ENCODE measurements at places on chromosomes 1 and 21.

DNA sequence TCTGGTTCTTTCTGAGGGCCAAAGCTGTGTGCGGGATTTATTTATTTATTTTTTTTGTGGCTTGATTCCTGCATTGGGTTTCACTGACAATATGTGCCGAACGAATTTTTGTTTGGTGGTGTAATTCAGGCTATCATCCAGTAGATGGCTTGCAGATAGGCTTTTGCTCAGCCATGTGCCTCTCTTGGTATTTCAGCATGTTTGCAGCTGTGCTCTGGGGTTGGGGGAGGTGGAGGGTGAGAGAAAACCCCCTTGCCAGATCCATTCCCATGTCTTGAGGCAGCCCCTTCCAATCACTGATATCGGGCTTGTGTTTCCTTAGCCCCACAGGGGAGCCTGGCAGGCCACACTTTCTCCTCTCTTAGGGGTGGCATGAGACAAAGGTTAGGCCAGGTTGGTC is 302.4 kb downstream of the PTGER3 start:
- no peak for DNase-seq

GRCh38 chr1:205481629-205482151 is 22.8 kb upstream of the CDK18 start:
- no peak for DNase-seq

DNA sequence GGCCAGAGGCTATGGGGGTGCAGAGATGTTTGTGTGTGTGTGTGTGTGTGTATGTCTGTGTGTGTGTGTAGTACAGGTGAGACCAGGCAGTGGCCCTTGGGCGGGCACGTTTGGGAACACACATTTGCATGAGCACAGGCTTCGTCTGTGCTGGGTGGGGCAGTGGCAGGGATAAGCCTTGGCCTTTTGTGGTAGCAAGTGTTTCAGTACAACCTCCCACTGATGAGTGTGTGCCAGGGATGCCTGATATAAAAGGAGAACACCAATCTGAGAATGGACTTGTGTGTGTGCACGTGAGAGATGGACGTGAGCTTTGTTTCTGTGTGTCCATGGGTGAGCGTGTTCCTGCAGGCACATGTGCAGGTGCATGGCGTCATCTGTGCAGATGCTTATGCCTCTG is 3.0 kb downstream of the NTRK1 start:
- DNase-seq, result no peak

DNA sequence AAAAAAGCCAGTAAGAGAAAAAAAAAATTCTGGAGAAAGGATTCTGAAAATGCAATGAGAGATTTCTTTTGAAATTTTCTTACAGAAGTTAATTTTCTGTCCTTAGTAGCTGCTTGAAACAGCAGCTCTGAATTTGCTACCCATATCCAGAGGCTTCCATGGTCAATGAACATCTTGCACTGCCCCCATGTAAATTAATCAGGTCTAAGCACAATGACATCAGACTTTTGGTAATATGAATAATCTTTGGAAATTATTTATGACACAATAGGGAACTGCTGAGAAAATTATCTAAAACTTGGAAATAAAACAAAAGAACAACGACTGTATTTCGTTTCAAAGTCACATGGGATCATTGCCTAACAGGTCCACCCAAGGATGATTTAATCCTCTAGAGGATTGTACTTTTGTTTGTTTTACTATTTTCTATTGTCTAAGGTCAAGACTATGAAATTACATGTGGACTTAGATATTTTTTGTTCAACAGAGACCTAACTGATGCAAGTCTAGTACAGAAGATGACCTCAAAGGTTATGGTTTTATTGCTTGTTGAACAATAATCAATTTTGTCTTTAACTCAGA is 312.1 kb downstream of the BACH1 start:
- no peak for DNase-seq

DNA sequence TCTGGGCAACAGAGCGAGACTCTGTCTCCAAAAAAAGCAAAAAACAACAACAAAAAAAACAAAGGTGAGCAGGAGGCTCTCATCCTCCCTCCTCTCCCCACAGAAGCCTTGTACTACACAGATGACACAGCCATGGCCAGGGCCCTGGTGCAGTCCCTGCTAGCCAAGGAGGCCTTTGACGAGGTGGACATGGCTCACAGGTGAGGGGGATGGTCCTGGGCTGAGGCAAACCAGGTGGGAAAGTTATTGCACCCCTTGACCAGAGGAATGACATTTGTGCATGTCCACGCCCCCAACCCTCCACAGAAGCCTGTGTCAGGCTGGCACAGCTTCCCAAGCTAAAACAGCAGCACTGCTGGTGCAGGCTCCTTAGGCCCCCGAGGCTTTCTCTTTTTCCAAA is 2.4 kb downstream of the ADPRS start:
- DNase-seq, result no peak

GRCh38 chr1:184615301-184615700 is 139.4 kb downstream of the EDEM3 start:
- no peak for DNase-seq

DNA sequence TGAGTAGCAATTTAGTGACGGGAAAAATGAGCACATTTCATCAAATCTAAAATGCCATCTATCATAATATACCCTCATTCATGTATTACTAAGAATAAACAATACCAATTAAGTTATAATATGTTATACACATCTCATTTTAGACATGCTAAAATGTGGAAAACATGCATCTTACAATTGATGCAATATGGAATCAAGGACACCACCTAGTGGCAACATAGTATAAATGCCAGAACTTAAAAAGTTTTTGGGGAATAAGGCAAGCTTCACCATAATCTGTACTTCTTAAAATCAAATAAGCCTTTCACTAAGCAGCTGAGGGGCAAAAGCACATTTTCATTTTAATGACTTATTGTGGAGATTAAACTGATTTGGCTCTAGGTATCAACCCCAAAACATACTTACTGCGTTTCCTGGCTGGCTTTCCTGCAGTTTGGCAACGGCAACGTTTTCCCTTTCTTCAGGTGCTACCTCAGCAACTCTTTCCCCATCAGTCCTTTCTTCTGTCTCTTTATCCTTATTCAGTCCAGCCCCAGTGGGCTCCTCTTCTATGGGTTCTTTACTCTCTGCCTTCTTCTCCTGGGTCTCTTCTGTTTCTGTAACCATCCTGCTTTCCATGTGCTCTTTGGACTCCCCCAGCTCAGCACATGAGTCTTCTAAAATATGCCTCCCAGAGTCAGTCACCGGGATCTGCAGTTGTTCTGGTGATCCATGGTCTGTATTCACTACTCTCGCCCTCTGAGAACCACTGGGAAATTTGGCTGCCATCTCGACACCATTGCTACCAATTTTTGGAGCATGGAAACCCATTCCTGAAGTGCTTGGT is 11.4 kb downstream of the SDE2 start:
- no peak for DNase-seq

- DNase-seq, result no peak
Observed at GRCh38 chr1:56375326-56375804, 204.0 kb downstream of the PLPP3 start.

- DNase-seq, result no peak
Observed at GRCh38 chr21:46155514-46156377, at the start of gene FTCD. TSS of gene FTCD (minus strand) at chr21:46155579. CDS start at chr21:46155523, 56 bp downstream.

- DNase-seq, result no peak
Observed at GRCh38 chr1:27342391-27342777, 562 bp downstream of the SYTL1 start.

- no peak for DNase-seq
Observed at GRCh38 chr1:69913977-69914376, 291.4 kb downstream of the LRRC40 start.

- no peak for DNase-seq
Observed at GRCh38 chr21:35375115-35375514, 326.0 kb upstream of the RUNX1 start.

GRCh38 chr21:46052703-46053651 is 44.9 kb upstream of the COL6A2 start:
- DNase-seq, result no peak

- DNase-seq, result no peak
Observed at GRCh38 chr1:173241528-173242347, 34.6 kb upstream of the TNFSF4 start.

- DNase-seq, result no peak
Observed at GRCh38 chr1:1407636-1408318, 684 bp upstream of the MRPL20 start.

GRCh38 chr1:209853676-209854075 is 25.9 kb downstream of the UTP25 start:
- no peak for DNase-seq

DNA sequence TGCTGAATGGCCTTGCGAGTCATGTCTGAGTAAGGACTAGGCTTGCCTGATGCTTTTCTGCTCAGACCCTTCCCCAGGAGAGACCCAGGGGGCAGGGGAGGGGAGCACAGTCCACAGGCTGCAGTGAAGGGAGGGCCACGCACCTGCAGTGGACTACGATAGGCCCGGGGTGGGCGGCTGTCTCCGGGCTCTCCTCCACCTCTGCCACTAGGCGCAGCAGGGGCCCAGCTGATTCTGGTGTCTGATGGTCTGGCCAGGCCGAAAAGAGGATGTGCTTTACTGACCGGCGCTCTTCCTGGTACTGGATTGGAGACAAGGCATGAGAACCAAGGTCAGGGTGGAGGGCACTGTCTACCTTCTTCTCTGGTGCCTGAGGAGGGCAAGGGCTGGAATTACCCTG is 7.9 kb upstream of the ARL8A start:
- DNase-seq, result no peak

- no peak for DNase-seq
Observed at GRCh38 chr1:51575406-51576084, 41.3 kb upstream of the OSBPL9 start.

DNA sequence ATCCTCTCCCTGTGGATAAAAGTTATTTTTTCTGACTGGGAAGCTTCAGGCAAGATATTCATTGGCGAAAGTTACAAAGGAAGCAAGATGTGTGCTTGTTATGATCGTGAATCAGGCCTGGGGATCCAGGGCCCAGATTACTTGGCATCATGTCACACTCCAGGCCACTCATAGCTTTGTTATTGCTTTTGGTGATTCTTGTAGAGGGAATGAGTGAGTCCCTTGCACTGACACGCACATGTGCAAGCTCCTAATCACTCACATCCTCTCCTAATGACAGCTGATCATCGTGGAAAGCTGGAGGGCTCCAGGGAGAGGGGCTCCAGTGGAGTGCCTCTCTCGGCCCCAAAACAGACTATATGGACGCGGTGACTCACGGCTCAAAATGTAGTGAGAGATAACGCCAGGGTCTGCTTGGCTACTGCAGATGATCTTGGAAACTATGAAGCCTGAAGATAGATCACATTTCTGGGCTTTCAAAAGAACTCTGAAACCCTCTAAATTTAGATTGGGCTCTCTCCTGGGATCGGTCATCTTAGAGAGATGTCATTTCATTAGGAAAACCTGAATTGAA is 481.1 kb upstream of the USP24 start:
- DNase-seq, result peak; percentile 11

- no peak for DNase-seq
Observed at GRCh38 chr21:31318971-31319370, 25.1 kb downstream of the TIAM1 start.

GRCh38 chr1:180796897-180797640 is 115.6 kb upstream of the KIAA1614 start:
- DNase-seq, result no peak

- DNase-seq, result no peak
Observed at GRCh38 chr21:45436351-45437065, 31.5 kb downstream of the COL18A1 start.

- DNase-seq, result no peak
Observed at GRCh38 chr1:206581571-206581981, 30.7 kb downstream of the EIF2D start.

DNA sequence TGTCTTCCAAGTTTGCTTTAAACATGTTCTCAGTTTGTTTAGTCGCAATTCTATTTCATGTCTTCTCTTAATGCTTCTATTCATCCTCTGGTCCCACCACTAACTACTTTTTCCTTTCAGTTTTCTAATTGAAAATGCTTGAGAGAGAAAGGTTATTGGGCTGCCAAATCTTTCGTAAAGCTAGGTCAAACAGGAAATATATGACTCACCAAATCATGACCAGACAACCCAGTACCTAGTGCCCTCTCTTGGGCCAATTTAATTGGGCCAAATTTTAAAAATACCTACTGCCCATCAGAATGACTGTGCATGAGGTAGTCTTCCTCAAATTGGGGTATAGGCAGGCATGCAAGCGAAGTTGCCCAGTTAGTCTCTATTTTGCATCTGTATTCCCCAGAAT is 295.4 kb upstream of the PBX1 start:
- no peak for DNase-seq

GRCh38 chr1:39698568-39698967 is 7.3 kb upstream of the HPCAL4 start:
- DNase-seq, result no peak

GRCh38 chr1:117613249-117613968 is 7.6 kb downstream of the TENT5C start:
- DNase-seq, result no peak

DNA sequence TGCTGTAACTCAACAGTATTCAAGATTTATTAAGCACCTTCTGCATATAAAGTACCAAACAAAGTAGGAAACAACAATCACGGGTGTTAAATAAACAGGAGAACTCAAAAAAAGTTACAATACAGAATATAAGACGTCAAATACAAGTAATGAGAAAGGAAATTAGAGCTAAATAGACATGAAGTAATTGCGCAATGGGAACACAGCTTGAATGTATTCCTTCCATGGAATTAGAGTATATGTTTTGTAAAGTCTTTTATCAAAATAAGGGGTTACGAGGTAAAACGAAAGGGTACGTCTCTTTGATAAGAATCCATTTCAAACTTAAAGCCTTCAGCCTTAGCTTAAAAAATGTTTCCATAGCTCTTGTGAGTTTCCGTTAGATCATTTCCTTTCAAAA is 109.1 kb downstream of the SPATA6 start:
- no peak for DNase-seq

DNA sequence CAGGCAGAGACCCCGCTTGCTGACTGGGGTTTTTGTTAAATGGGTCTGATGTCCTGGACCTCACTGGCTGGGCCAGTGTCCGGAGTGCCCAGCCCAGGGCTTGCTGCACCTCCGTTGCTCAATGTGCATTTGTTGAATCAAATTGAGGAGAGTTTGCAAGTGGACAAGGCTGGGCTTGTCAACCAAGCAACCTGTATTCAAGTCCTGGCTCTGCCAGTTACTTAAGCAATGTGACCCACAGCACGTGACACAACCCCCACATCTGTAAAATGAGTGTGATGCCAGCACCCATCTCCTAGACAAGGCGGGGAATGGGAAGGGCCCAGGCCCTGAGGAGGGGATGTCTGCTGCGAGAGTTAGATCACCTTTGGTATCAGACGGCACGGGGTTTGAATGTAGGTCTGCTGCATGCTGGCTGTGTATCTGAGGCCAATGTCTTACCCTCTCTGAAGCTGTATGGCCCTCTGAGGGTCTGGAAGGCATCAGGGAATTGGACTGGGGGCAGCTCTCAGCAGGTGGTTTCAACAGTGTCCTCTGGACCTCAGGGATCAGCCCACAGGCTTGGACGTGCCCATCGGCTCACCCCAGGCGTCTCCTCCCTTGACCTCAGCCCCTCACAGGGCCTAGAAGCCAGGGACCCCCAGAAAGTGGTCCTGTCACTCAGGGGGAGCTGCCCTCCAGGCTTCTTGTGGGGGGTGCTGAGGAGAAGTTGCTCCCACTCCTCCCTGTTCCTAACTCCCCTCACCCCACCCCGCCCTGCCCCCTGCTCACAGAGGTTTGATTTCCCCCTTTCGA is 51.0 kb upstream of the RUNX3 start:
- DNase-seq, result no peak

Data from thoracic aorta (tissue), 2 donors.